ENCODE measurements at places on chromosomes 1 and 21.

DNA sequence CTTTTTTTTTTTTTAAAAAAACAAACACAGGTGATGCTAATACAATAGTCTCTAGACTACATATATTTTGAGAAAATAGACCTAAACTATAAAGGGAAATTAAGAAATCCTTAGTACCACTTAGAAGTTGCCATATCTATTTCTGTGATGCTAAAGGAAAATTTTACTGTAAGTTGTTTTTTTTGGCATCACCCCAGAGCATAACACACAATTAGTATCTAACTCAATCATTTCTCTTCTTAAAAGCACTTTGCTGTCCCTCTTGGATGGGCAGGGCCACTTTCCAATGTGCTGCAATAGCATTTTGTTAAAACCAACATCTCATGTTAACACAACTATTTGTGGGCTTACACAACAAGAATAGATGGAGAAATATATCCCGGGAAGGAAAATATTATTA is 91.9 kb downstream of the GABPA start:
- no peak for DNase-seq

DNA sequence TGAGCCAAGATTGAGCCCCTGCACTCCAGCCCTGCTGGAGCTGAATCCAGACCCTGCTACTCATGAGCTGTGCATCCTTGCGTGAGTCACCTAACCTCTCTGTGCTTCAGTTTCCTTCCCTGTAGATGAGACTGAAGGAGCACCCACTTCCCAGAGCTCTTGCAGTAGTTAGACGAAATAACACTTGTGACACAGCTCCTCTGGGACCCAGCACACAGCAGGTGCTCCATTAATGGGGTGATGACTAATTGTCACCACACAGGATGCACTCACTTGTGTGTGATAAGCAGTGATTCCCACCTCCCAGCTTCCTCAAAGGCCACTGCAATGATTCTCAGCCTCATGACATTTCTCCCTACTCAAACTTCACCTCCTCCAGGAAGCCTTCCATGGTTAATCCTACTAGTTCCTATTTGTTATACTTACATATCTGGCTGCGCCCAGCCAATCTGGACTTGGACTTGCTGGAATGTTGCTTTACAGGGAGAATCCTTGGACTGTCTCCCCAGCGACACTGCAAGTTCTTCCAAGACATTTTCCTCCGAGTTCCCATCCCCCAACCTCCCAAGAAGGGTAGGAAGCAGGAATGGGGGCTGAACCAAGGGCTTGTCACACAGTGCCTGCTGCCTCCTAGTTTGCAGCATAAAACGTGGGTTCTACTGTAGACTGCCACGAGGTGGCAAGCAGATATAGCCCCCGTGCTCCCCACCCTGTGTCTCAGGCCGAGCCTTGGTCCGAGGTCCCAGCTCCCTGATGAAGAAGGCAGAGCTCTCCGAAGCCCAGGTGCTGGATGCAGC is 17.2 kb downstream of the DRAXIN start:
- DNase-seq = no peak

DNA sequence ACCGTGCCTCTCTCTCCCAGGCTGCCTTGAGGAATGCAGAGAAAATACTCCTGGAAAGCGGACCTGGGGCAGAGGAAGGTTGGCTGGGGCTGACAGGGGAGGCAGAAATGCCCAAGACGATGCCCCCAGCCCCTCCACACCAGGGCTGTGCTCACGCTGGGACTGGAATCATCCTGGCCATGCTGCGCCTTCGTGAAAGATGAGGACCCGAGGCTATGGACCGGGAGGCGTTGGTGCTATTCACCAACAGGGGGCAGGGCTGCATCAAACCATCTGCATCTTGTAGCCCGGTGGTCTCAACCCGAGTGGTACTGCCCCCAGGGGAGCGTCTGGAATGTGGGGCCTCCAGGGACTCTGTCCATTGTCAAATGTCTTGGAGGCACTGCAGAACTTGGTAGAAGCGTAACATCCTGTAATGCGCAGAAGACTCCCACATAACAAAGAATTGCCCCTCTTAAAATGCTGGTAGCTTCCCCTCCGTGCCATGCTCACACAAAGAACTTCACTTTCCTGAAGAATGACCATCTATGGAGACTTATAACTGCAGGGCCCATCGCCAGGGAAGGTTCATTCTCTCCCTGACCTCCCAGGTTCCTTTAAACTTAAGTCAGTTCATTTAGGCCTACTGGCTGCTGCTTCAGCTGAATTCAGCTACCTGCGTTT is 251.2 kb downstream of the RRAGC start:
- DNase-seq = no peak

GRCh38 chr1:100710906-100711682 is 8.4 kb upstream of the VCAM1 start:
- DNase-seq = no peak

GRCh38 chr1:84830136-84830535 is 62.9 kb downstream of the LPAR3 start:
- DNase-seq = no peak

GRCh38 chr1:37692834-37693175 is 489 bp downstream of the CDCA8 start:
- DNase-seq = no peak

GRCh38 chr1:201020040-201020591 is 3.4 kb downstream of the KIF21B start:
- peak; percentile 43 for DNase-seq

- DNase-seq = no peak
Measured at GRCh38 chr21:42107177-42107880, 36.2 kb downstream of the UMODL1 start.

DNA sequence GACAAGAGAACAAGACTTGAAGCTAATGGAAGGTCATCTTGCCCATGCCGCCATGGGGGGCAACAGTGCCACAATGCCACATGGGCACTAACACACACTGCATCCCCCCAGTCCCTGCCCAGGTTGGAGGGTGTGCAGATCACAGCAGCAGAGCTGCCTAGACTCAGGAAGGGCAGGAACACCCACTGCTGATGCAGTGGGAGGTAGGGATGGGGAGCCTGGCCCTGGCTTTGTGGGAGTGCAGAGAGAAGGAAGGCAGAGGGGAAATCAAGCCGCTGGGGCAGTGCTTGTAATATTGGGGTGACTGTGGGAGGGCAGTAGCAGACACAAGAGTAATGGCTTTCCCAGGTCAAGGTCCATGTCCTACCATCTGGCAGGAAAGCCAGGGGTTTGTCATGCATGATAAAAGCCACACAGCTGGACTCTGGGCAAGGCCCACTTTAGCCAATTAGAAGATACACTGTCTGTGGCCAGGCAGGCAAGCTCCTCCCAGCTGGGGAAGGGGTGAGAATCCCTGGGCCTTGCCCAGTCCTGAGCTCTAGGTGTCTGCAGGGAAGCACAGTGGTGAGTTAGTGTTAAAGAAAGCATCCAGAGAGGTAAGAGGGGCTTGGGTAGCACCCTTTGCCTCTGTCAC is 25.4 kb upstream of the MEF2D start:
- DNase-seq = no peak

GRCh38 chr1:93005252-93005598 is 44.0 kb upstream of the DIPK1A start:
- no peak for DNase-seq

- no peak for DNase-seq
Measured at GRCh38 chr21:29261555-29262540, 36.9 kb upstream of the BACH1 start.

DNA sequence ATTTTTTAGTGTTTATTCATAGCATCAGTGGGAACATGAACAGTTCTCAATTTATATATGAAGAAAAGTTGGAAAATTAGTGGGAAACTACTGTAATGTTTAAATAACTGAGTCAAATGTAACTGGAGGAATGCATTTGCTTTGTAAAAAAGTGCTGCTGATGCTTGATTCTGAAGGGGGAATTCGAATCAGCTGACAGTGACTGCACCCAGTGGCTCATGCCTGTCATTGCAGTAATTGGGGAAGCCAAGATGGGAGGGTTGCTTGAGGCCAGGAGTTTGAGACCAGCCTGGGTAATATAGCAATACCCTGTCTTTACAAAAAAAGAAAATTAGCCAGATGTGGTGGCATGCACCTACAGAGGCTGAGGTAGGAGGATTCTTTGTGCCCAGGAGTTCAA is 398.4 kb downstream of the ZP4 start:
- no peak for DNase-seq

GRCh38 chr1:90295534-90295933 is 300.6 kb downstream of the ZNF326 start:
- DNase-seq = no peak

- no peak for DNase-seq
Measured at GRCh38 chr21:40408561-40408960, 438.4 kb downstream of the DSCAM start.

DNA sequence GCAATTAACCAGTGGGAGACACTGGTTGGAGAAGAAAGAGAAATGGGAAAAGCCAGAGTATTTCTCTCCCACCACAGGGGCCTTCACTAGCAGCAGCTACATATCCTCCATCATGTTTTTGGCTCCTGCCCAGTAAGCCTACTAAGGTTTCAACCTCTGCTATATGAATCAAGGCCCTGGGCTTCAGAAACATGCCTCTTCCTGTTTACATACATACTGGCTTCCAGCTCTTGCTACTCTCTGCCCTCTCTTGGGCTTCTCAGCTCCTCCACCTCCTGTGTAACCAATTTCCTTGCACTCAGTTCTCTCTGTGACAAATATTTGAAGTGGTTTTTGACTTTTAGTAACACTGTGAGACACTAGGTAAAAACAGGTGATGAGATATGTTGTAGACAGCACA is 80.8 kb downstream of the LRRC7 start:
- no peak for DNase-seq

DNA sequence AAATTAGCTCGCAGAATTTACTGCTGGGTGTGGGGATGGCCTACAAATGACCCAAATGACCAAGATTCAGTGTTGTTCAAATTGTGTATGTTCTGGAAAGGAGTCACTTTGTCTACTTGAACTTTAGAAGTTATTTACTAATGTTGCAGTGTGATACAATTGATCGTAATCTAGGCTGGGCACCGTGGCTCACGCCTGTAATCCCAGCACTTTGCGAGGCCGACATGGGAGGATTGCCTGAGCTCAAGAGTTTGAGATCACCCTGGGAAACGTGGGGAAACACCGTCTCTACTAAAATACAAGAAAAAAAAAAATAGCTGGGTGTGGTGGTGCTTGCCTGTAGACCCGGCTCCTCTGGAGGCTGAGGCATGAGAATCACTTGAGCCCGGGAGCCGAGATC is 57.6 kb upstream of the TMPRSS2 start:
- DNase-seq = no peak

GRCh38 chr1:224059897-224060427 is 53.9 kb upstream of the FBXO28 start:
- no peak for DNase-seq

DNA sequence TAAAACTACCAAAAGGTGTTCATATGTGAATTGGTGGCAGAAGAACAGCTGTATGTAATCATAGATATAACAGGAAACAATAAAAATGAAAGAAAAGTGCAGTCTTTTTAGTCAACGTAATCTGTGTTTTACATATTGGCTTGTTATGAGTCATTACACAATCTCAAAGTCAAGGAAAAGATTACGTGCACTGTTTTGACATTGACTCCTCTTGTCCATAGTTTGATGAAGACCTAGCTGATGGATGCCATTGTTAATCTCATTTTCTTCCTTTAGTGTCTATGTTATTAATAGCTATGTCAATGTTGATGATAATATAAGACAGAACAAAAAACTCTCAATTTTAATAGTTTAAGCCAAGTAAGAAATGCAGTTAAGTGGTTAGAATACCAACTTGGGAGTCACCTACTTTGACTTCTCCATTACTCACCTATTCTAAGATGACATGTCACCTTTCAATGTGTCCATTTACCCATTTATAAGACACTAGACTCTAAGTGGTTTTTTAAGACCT is 84.5 kb upstream of the SAMSN1 start:
- DNase-seq = no peak

- no peak for DNase-seq
Measured at GRCh38 chr1:230834292-230834691, 34.0 kb downstream of the C1orf198 start.

GRCh38 chr1:31886866-31887265 is 51.3 kb downstream of the PTP4A2 start:
- no peak for DNase-seq

GRCh38 chr21:16159213-16159970 is 429.6 kb downstream of the USP25 start:
- no peak for DNase-seq

GRCh38 chr1:94514095-94514727 is 27.3 kb downstream of the F3 start:
- peak; percentile 23 for DNase-seq

DNA sequence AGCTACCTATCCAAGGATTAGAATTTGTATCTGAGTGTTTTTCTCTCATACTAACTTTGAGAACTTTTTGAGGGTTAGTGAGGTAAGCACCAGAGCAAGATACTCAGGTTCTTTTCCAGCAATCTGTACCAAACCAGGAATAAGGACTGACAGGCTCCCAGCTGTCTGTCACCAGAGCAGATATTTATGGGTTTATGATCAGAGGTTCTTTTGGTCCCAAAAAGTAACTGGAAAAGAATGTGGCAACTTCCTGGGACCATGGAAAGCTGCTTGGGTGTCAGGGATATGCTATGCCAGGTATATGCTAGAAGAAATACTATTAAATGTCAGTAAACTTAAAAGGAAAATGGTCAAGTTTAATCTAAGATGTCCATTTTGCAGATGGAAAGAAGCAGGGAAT is 75.7 kb upstream of the ZNF326 start:
- DNase-seq = no peak

- no peak for DNase-seq
Measured at GRCh38 chr1:38138498-38139233, 92.1 kb upstream of the POU3F1 start.

DNA sequence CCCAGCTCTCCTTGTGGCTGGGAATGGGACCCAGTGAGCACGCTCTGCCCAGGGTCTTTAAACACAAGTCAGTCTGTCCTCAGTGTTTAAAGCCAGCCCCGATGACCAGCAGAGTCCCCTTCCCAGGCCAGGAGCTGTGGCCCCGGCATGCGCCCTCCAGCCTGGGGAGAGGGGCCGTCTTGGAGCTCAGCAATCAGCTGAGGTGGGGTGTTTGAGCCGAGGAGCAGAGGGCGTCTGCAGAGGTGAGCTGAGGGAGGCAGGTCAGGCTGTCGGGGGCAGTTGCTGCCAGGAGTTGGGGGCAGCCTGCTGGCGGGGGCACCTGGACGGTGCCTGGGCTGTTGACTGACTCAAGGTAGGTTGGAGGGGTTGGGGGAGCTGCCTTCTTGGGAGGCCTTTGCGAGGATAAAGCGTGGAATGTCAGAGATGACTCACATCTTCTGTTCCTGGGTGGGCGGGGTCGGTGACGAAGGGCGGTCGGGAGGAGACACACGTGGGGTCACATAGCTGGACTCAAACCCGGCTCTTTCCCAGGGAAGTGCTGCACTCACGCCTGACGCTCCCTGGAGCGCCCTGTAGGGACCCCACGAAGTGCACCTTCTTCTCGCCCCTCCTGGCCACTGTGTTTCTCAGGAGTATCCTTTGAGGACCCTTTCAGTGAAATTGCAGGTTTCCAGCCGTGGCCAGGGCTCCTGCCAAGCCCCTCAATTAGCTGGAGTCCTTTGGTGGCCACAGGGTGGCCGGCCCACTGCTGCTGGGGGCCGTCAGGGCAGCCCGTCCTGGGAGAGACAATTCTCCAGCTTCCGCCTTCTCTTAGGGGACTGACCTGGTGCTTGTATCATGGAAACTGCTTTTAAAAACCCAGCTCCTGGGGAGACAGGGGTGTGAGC is 86.2 kb downstream of the SIK1 start:
- no peak for DNase-seq
